ENCODE measurements at places on chromosomes 12 and 14.

GRCh38 chr14:101877766-101878165, 86.6 kb upstream of the DYNC1H1 start:
- DNase-seq, result no peak

- no peak for DNase-seq
Observed at GRCh38 chr14:95110178-95110577, 47.2 kb downstream of the DICER1 start.

GRCh38 chr12:52942901-52943181, 6.1 kb upstream of the KRT18 start:
- DNase-seq, result no peak

DNA sequence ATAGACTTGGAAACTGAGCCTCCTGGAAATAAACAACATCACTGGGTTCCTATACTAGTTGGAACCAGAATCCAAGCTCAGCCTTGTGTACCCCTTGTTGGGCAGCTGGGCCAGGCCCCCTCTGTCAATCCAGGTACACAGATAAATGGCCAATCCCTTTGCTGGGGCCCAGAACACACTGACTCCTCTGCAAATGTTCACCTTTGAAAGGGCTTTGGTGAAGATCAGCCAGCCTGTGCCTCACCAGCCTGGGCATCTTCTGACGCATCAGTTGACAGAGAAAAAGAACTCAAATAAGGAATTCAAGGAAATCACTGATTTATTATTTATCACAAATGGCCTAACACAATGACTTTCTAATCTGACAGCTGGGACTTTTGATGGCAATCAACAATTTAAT, 1090.2 kb downstream of the BCL11B start:
- no peak for DNase-seq

GRCh38 chr12:10018386-10018785, 8.0 kb downstream of the CLEC12B start:
- no peak for DNase-seq

DNA sequence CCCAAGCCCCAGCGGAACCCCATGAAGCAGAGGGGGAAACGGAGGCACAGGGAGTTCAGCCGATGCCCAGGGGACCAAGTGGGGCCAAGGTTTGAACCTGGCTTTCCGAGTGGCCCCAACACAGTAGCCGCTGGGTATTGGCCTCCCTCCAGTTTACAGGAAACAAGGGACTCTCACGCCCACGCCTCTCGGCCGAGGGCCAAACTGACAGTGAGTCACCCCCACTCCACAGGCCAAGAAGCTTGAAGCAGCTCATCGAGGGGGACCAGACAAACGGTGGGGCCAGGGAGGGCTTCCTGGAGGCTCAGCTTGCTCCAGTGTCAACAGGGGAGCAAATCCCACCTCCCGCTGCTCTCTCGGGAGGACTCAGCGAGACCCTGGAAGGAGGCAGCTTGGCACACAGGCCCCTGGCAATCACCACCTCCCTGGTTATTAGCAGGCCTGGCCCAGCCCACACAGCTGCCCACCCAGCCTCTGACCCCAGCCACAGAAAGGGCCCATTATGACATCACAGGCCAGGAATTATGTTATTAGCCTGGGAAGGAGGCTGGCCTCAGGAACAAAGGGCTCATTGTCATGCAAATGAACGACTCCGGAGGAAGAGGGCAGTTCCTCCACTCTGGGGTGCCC, 54.6 kb downstream of the NCOR2 start:
- peak; percentile 95 for DNase-seq

GRCh38 chr12:62379026-62379722, 87.5 kb upstream of the MON2 start:
- DNase-seq, result no peak

- DNase-seq, result no peak
Observed at GRCh38 chr14:93728651-93729016, 59.7 kb downstream of the PRIMA1 start.

DNA sequence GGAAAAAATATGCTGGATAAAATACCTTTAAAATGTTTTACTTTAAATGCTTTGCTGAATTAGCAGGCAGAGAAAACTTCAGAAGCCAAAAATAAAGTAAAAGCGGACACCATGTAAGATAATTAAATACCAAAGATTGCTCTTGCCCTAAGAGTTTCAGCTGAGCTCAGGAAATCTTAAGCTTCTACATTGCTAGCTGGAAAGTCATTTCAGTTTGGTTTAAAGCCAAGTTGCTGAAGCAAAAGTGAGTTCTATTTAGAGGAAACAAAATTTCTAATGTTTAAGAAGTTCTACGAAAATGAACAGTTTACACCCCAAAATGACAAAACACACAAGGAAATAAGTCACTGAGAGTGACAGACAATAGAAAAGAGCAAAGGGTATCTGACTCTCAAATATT, 310.0 kb downstream of the ADAMTS20 start:
- no peak for DNase-seq

DNA sequence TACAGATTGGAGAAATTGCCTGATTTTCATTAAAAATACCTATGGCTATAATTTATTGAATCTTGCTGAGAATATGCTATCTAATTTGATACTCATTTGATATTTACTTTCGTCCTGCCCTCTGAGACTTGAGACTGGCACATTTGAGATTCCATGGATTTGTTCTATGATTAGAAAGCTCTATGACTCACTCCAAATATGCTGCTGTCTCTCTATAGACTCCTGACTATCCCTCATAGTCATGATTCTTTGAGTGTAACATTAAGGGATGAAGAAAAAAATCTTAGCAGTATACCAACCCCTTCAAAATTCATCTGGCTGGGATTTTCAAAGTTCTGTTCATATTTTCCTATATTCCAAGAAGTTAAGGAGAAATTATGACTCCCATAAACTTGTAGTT, 191.9 kb downstream of the LRIG3 start:
- DNase-seq, result peak; percentile 5

DNA sequence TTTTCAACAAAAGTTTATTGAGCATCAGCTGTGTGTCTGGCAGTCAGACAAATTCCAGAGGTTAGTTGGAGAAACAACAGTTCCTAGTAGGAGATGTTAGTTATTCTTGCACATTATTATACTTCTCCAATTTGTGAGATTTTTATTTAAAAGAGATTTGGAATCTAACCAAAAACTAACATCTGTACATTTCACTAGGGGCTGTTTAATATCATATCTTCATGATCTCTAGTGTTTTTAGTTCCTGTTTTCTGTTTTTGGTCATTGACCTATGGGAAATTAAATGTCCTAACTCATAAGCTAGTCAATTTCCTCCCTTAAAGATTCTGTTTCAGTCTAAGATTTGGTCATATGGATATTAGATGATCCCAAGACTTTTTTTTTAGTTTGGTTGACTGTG, 34.1 kb upstream of the KLHDC2 start:
- no peak for DNase-seq

DNA sequence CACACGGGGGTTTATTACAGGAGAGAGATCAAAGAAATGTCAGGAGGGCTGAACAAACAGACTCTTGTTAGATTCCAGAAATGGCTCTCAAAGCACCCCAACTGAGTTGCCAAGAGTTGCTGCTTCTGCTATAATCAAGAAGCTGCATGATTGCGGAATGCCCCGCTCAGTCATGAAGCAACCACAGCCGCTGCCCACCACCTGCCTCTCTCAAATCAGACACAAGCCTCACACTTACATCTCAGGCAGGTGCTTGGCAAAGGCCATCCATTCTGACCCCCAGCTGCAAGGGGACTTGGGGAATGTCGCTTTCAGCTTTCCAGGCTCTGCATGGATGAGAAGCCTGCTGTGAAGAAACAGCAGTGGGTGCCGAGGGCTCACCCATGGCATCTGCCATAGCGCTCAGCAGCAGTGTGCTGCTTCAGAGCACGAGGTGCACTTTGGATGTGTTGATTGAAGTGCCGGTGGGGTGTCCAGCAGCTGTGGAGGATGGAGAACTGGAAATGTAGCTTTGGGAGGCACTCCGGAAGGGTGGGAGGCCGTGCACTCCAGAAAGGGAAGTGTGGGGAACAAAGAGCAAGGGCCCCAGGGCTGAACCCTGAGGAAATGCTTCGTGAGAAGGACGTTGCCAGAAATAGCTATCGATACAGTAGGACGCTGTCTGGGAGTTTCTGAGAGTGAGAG, 37.7 kb downstream of the LRRC74A start:
- DNase-seq, result no peak

DNA sequence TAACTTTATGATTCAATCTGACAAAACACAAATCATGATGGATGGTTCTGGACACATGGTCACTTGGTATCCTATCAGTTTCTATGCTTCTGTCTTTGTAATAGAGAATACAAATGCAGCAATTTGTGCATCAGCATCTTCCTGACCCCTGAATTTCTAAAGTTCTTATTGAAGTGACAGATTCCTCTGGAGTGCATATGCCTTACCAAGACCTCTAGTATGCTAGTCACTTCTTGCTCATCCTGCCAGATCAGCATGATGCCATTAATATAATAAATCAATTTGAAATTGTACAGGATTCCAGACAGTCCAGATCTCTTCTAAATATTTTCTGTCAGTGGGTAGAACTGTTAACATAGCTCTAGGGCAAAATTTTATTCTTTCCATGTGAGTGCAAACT, 40.6 kb upstream of the GLIPR1 start:
- DNase-seq, result no peak

DNA sequence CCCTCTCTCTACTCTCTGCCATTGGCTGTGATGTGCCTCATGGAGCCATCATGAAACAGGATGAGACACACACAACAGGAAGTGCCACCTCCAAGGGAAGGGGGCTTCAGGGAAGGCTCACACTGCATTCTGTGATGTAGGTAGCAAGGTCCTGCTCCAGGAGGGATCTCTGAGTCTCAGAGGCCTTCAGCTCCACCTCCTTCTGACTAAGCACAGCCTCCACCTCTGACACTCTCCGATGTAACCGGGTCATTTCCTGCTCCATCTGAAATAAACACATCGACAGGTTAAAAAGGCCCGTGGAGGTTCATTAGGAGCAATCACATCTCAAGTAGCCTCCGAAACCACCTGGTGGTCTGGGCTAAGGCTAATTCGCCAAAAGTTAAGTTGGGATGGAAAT, 93.3 kb downstream of the CIT start:
- no peak for DNase-seq

DNA sequence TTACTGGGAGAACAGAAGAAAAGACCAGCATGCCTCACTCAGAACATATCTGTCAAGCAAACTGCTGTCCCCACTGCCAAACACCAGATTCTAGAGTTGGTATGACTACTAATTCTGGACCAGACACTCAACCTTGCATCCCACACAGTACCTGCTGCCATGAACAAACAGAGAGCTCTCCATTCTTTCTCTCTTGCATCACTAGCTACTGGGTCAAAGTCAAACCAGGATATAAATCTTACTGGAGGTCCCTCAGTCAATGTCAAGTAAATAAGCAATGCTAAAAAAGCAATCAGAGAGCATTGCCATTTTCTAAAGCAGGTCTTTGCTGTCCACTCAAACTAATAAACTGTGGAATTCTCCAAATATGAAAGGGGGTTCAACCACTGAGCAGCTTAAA, 452.4 kb upstream of the SEL1L start:
- no peak for DNase-seq

DNA sequence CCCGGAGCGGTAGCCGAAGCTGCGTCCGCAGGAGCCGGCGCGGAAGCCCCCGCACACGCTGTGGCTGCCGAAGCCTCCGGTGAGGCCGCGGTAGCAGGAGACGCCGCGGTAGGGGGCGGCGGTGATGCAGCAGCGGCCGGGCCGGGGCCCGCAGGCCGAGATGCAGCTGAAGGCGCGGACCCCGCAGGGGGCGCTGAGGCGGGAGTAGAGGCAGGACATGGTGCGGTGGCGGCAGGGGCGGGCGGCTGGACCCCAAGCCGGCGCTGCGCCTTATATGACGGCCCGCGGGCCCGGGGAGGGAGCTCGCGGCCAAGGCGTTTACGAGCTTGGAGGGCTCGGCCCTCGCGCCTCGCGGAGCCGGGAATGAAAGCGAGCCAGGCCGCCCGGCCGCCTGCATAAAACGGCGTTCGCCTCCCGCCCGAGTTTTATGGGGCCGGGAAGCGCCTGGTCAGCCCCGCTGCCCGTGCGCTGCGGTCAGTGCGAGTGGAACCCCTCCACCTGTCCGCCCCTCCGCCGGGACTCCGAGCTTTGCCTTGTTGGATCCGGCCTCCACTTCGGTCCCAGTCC, 16.0 kb upstream of the KRT86 start:
- DNase-seq, result no peak

DNA sequence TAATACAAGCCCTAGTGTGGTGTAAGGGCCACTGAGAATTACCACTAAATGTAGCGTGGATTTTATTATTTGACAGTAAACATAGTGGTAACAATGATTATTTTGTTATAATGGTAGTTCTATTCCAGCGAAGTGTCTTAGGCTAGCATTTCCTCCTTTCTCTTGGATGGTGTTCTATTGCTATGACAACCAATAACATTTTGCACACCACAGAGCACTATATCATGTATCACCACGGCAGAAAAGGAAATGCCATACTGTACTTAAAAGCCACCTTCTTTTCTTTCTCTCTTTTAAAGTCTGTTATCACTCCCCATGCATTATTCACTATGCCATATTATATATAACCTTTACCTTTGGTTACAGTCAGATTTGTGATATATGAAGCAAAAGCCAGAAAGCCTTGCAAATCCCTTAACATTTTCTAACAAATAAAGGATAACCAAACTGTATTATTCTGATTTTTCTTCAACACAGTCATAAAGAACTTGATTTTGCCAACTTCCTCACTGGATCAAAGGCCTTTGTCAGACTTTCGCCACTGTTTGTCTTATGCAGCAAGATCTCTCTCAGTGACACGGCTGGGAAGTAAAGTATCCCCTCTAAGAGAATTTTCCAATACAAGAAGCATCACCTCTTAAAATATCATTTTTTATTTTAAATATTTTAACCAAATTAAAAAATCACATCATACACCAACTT, 195.8 kb downstream of the FOXN3 start:
- peak; percentile 5 for DNase-seq

GRCh38 chr12:78181544-78182162, 351.0 kb downstream of the NAV3 start:
- peak; percentile 15 for DNase-seq

DNA sequence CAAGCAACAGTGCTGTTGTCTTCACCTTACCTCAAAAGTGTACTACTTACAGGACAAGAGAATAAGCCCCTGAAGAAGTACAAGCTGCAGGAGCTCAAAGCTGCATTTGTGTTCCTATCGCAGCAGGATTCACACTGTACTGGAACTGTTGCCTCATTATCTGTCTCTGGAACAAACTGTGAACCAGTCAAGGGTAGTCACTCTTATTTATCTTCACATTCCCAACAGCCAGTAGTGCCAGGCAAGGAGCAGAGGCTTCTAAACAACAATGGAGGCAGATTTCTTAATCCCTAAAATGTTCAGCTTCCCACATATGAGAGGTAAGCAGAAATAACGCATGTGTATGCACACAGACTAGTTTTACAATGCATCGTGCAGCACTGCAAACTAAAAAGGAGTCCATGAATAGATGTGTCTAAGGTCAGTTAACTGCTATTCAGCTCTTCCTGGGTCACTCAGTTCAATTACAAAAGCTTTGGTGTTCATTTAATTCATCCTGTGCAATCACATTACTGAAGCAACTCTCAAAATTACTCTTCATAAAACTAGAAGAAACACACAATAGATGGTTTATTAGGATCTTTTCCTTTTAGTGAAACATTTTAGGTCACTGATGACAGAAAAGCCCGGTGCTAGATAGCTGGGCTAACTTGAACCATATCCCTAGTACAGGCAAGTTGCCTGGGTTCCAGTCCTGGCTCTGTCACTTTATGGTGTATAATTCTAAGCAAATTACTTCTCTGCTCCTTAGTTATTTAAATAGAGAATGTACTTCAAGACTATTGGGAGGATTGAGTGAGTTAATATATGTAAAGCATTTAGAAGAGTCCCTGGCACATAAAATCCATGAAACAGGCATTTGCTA, 2.7 kb downstream of the APPL2 start:
- no peak for DNase-seq

GRCh38 chr12:14307004-14307403, 58.5 kb upstream of the ATF7IP start:
- no peak for DNase-seq

- DNase-seq, result no peak
Observed at GRCh38 chr12:125202421-125202820, 137.2 kb downstream of the AACS start.

Data from mammary epithelial cell (primary cell).